ENCODE measurements at places on chromosomes 4 and X. TPM values are rescaled to one million over a fixed set of nuclear protein-coding genes. Genes with fewer than 3 reads are reported as not detected.

SPANXD gene
- total RNA-seq: not detected

TASL gene
- total RNA-seq: 2.6 TPM

RS1 gene
- not detected for total RNA-seq

F9 gene
- not detected for total RNA-seq

SLC30A9 gene
- 45.5 TPM for total RNA-seq

EPGN gene
- not detected for total RNA-seq

UGT8 gene
- 0.74 TPM for total RNA-seq

UXT gene
- total RNA-seq: 173 TPM

IL13RA2 gene
- not detected for total RNA-seq

NAP1L5 gene
- total RNA-seq: 5.9 TPM

SMIM31 gene
- total RNA-seq: not detected

PRDX4 gene
- total RNA-seq: 33.8 TPM

ADH4 gene
- total RNA-seq: not detected

PAGE1 gene
- not detected for total RNA-seq

AVPR2 gene
- not detected for total RNA-seq

GAB3 gene
- 8.4 TPM for total RNA-seq

HPGDS gene
- total RNA-seq: not detected

PABPC5 gene
- not detected for total RNA-seq

GLRA2 gene
- total RNA-seq: not detected

SLAIN2 gene
- total RNA-seq: 43.4 TPM

CENPI gene
- total RNA-seq: 15.6 TPM

CASK gene
- total RNA-seq: 24.0 TPM

TMEM271 gene
- not detected for total RNA-seq

SLC6A14 gene
- not detected for total RNA-seq

CTAG1B gene
- not detected for total RNA-seq

PABPC1L2A gene
- total RNA-seq: not detected
